ENCODE measurements at places on chromosomes 1 and 21.
A peak's percentile ranks its signal among the peaks of the same experiment; 100 is the strongest.

GRCh38 chr1:34690269-34690668 lies 64.6 kb upstream of the GJB5 start:
- no peak for DNase-seq

DNA sequence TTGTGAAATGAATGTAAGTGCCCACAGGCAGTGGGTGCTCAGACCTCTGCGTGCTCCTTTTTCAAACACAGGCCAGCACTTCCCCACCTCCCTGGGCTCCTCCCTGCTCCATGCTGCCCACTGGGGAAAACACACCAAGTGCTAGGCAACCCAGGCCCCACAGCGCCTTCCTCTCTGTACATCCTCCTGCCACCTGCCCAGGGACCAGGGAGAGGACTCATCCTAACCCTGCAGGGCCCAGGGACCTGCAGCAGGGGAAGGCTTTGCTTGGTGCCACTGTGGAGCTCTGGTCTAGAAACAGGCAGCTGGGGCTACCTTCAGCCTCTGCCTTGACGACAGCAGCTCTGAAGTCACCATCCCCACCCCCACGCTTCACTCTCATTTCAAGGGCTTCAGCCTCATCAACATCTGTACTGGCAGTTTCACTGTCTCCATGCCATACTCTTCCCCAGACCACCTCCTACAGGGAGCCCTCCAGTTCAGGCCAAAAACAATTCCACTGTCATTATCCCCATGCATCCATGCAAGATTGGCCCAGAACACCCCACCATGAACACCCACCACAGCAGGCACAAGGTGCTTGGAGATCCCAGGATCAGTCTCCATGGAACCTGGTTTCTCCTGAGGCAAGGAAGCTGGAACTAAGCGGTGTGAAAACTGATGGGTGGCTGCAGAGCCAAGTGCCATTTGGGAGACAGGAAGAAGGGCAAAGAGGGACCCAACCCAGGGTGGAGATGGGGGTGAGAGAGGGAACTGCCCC lies 1.1 kb downstream of the IGSF8 start:
- DNase-seq: peak; percentile 40

DNA sequence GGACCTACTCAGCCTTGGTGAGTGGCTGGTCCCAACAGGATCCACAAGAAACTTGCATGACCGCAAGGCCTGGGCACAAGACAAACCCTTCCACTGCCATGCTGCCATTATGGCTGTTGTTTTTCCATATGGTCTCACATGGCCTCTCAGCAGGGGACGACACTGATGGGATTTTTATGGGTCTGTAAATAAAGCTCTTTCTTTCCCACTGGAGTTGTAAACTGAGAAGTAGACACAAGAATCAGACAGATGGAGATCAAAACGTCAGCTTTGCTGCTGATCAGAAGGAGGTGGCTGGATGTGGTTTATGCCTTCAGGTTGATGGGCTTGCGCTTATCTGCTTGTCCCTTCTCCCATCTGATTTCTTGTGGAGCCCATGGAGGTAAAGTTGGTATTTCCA lies 138.1 kb upstream of the KCNJ6 start:
- no peak for DNase-seq

- no peak for DNase-seq
Observed at GRCh38 chr1:1794999-1795398, 16.7 kb upstream of the NADK start.

GRCh38 chr1:177385760-177386698 lies 215.3 kb downstream of the BRINP2 start:
- no peak for DNase-seq

GRCh38 chr1:178330848-178331497 lies 165.8 kb downstream of the CLEC20A start:
- DNase-seq: no peak

- no peak for DNase-seq
Observed at GRCh38 chr1:91792489-91793071, 93.4 kb downstream of the TGFBR3 start.

DNA sequence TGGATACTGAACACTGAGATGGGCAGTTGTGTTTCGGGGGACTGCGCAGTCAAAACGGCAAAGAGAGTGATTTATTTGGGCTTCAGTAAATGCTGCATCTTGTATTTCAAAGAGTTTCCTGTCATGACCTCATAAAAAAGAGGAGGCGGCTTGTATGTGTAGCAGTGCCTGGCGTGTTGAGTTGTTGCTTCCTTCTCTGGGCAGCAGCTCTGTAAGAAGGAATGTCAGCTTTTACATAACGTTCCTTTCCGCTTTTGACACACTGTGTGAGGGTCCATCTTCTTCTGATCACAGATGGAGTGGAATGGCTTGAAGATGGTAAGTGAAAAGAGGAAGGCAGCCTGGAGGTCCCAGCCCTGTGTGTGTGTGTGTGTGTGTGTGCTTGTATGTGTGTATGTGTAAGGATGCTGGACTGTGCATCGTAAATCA lies 941 bp downstream of the ELAVL4 start:
- no peak for DNase-seq

DNA sequence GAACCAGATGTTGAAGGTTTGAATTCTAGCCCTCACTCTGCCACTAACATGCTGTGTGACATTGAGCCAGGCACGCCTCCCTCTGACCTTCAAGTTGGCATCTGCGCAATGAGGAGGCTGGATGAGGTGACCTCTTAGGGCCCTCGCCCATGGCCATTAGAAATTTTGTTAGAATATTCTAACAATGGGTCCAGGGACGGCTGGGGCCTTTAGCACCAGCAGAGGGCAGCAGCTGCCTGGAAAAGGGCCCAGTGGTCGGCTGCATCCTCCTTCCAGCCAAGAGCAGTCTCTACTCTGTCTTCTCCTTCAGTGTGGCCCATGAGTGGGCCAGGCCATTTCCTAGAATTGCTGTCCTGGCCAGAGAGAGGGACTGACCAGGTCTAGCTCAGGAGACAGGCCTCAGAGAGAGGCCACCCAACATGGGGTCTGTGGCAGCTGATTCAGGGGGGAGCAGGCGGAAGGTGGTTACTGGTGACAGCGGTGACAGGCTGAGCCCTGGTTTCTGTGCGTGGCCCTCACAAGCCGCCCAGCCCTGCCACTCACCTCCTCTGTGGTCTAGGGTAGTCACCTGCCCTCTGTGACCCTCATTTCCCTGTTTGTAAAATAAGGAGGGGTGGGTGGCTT lies 101.3 kb upstream of the ACTL8 start:
- peak; percentile 19 for DNase-seq

- no peak for DNase-seq
Observed at GRCh38 chr1:227959325-227959860, 11.7 kb upstream of the WNT9A start.

DNA sequence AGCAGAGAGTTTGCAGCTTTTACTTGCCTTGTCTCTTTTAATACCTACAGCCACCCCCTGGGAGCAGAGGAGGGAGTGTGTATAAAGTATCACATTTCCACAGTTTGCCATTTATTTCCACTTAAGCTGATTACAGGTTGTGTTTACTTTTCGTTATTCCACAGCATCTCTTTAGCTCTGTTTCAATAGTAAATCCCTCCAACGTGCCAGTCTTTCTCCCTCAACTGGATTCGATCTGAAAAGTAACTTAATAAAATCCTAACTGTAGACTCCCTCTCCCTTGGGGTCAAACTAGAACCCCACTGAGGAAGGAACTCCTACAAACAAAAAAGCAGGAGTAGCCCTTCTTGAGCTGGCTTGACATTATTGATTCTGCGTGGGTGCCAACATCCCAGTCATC lies 3.1 kb upstream of the FCGR2A start:
- no peak for DNase-seq

DNA sequence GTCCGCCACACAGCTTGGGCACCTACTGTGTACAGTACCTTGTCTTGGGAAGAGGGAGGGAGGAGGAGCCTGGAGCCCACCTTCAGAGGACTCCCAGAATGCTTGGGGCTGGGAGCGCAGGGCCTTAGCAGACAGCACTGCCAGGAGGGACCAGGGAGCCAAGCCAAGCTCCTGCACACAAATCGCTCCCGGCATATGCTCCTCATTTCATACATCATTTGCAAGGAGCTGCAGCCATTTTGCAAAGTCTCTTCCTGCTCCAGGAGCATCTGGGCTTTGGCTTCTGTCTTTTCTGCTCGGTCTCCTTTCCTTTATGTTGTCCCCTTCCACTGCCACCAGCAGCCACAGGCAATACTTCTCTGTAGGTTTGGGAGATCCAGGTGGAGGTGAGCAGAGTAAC lies 175.2 kb upstream of the ZC3H12A start:
- no peak for DNase-seq

- DNase-seq: no peak
Observed at GRCh38 chr1:34359411-34359810, 182.7 kb downstream of the C1orf94 start.

GRCh38 chr1:27446496-27447020 lies 43.4 kb downstream of the WASF2 start:
- DNase-seq: no peak

DNA sequence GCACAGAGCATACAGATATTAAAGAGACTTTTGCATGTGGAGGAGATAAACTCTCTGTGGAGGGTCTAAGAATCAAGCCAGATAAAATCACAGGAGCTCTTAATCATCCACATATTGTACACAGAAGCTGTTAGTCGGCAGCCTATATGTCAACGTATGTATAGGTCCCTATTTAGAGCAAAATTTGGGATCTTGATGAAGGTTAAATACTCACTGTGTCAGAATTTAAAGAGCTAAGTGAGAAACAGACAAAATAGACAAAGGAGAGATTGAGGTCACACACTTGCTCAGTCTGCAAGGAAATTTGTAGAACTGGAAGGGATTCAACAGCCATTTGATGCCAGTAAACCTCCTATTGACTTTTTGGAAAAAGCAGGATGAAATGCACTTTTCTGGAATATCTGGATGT lies 4.1 kb upstream of the IRF2BP2 start:
- DNase-seq: no peak

- no peak for DNase-seq
Observed at GRCh38 chr1:10553118-10553517, 78.4 kb downstream of the PEX14 start.

DNA sequence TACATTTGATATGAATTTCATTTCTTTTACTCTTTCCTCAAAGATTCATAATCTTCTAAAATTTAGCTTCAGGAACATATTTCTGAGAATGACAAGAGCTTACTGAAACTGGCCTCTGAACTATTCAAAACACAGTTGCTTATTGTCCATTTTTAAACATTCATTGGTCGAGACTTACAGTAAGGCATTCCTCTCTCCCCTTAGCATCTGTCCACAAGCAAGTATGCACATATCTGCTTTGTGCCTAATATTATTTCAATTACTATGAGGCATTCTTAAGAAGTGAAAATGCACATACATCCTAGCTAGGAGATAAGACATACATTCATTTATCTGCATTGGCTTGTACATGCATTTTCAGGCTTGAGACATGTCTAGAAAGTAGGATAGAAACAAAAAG lies 488.7 kb downstream of the PTBP2 start:
- DNase-seq: no peak

GRCh38 chr1:112868191-112868590 lies 87.8 kb downstream of the SLC16A1 start:
- no peak for DNase-seq

DNA sequence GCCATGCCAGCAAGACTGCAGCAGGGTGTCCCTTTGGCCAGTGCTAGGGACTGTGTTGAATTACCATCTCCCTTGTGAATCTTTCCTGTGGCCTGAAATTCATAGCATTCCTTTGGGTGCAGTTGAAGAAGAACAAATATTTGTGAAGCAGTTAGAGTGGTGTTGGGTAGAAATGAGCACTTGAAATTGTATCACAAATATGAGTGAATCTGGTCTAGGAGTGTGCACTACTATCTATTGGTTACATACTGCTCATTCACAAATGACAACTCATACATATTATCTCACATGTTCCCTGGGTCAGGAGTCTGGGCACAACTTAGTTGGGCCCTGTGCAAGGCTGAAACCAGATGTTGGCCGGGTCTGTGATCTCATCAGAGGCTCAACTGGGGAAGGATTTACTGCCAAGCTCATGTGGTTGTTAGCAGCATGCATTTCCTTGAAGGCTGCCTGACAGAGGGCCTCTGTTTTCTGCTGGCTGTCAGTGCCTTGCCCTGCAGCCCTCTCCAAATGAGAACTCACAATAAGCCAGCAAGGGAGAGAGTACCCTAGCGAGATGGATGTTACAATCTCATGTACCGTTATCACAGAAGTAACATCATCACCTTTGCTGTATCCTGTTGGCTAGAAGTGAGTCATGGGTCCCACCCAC lies 23.8 kb downstream of the AJAP1 start:
- no peak for DNase-seq

GRCh38 chr1:29855561-29856160 lies 619.3 kb downstream of the PTPRU start:
- no peak for DNase-seq

DNA sequence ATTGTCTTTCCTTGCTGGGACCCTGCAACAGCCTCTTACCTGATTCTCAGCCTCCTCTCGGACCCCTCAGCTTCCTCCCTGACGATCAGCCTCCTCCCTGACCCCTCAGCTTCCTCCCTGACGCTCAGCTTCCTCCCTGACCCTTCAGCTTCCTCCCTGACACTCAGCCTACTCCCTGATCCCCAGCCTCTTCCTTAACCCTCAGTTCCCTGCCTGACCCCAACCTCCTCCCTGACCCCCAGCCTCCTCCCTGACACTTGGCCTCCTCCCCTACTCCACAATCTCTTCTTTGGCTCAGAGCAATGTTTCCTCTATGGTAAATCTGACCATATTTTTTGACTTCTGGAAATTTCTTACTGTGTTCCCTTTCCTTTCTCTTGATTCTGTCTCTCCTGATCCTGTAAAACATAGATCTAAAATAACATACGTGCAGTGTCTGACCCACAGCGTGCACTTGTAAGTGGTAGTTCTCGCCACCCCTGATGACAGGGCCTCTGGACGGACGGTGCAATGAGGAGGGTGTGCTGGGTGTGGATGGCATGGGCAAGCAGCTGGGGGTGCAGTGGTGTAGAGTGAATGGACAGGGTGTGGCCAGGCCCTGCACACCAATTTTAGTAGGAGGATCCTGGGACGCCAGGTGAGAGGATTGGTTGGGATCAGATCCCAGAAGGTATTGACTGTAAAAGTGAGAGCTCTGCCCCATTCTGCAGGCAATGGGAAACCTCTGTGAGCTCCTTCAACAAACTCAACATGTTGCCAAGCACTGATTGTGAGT lies 264.1 kb downstream of the FOXD2 start:
- no peak for DNase-seq

DNA sequence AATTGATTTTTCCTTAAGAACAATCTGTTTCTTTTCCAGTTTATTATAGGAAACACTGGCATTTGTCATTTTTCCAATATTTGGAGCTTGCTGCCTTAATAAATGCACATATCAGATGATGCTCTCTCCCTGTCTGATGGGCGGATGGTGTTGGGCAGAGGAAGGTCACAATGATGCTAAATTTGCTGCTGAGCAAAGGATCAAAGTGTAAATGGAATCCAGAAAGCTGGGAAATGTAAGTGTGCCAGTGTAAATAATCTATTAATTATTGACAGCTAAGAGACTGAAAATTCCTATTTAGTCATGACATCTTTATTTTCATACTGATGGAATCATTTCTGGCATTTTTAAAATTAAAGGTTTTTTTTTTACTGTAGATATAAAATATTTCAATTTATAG lies 243.2 kb downstream of the PTBP2 start:
- DNase-seq: no peak

GRCh38 chr1:209565759-209566678 lies 17.5 kb upstream of the CAMK1G start:
- peak; percentile 73 for DNase-seq

All from activated naive CD4-positive, alpha-beta T cell treated with anti-CD3 and anti-CD28 coated beads, Interleukin-2, amount 50 U/mL, for 16 hours (primary cell).